ENCODE measurements at places on chromosomes 7 and 10.

DNA sequence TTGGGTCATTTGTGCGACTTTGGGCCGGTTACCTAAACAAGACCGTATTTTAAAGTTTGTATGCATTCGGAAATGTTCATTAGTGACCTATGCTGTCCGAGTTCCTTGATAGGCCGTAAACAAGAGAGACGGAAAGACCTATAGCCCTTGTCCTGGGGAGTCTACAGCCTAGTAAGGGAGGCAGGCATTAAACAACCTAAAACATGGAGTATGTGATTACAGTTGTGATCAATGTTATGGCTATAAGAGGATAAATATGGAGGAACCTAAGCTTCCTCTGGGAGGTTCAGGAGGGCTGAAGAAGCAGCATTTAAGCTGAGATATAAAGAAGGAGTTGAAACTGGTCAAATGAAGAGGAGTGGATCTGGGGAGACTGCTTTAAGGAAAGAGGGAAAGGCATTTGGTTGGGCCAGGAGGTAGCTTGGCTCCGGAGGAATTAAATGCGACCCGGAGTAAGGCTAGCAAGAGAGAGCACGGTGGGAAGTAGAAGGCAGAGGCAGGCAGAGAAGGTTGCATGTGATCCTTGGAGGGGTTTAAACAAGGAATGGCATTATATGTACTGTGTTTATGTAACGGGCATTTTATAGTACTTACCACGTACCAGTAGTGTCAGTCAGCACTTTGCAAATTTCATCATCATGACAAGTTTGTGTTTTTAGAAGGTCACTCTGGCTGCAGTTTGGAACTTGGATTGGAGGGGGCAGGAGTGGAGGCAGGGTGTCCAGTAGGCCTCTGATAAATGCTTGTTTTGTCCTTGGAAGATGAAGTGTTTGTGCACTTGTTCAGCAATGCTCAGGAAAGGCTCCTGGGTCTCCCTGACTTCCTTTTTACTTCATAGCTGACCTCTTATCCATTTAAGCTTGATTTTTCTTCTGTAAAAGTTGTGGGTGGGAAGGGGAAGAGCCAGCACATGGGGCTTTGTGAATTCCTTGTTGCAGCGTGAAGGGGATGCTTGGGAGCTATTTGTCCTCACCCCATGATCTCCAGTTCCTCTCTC lies 1.0 kb upstream of the AVPI1 start:
- no peak for DNase-seq

- no peak for DNase-seq
Measured at GRCh38 chr10:58963723-58964124, 212.7 kb upstream of the PHYHIPL start.

GRCh38 chr10:126846469-126846868 lies 58.8 kb upstream of the DOCK1 start:
- DNase-seq, result no peak

DNA sequence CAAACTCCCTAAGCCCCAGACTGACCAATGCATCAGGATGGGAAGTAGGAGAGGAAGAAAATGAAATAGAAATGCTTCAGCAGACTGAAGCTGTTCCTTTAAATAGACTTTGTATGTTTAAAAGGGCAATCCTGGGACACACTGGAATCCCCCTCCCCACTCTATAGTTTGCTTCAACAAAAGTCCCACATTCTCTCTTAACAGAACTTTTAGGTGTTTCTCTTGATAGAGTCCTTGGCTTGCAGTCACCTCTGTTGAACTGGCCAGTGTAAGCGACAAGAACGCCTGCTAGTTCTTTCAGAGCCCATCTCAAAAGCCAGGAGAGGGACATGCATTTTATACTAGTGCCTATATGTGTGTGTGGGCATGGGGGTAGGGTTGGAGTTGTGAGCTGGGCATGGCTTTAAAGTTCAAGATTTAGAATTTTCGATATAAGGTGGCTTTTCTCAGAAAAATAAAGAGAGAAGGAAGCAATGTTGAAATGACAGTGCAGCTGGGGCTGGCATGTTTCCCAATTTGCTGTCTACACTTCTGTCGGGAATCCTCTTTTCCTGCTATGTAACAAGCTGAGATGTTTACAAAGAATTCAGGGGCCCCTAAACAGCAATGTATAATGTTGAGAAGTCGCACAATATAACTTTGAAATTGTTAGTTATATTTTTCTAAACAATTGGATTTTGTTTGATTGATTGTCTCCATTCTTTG lies 2.1 kb downstream of the TBX20 start:
- DNase-seq, result no peak

DNA sequence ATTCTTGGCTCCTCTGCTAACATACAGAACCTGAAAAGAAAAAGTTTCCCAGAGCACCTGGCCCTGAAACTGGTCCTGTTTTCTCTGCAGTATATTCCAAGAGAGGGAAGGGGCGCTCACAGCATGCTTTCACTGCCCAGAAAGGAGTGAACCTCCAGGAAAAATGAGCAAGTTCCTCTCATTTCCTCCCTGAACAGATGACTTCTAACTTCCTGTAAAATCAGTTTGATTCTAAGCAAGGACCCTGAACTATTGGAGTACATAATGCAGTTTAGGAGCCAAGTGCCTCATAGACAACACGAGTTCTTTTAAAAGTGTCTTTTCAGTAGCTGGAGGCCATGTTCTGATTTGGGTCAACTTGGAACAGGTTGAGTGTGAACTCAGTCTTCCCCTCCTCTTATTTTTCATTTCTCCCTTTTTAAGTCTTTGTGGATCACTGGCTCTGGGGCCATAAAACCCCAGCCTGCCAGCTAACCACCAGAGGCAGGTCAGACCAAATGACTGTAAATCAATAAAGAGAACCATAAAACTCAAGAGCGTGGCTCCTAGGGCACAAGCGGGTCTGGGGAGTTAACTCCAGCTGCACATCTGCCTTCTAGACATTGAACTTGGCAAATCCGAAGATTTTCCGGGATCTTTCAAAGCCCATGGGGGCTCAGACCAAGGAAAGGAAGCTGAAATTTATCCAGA lies 5.9 kb upstream of the LRRC18 start:
- DNase-seq, result no peak

- DNase-seq, result no peak
Measured at GRCh38 chr10:125201108-125201524, 40.8 kb upstream of the CTBP2 start.

- DNase-seq, result peak; percentile 9
Measured at GRCh38 chr10:102648889-102649796, 4.9 kb downstream of the TRIM8 start.

DNA sequence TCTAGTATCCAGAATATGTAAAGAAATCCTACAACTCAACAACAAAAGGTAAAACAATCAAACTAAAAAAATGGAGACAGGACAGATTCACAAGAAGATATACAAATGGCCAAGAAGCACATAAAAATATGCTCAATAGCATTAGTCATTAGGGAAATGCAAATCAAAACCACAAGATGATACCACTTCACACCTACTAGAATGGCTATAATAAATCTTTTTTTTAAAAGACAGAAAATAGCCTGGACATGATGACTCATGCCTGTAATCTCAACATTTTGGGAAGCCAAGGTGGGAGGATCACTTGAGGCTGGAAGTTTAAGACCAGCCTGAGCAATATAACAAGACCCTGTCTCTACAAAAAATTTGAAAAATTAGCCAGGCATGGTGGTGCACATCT lies 27.9 kb upstream of the CHCHD3 start:
- no peak for DNase-seq

DNA sequence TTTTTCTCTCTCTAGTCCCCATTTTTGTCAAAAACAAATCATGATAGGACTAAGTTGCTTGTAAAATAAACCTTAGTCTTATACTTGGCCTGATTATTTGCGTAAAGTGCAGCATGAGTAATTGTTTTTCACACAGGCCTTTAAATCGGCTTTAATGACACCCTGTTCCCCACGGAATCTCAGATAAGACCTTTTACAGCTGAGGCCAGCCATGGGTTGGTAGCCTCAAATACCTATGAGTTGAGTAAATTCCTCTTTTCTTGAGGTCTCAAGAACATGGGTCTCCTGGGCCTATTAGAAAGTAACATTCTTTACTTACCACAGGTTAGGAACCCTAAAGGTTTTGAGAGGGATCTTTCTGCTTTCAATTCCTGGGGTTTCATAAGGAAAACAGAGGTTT lies 761.0 kb upstream of the PHF14 start:
- no peak for DNase-seq

DNA sequence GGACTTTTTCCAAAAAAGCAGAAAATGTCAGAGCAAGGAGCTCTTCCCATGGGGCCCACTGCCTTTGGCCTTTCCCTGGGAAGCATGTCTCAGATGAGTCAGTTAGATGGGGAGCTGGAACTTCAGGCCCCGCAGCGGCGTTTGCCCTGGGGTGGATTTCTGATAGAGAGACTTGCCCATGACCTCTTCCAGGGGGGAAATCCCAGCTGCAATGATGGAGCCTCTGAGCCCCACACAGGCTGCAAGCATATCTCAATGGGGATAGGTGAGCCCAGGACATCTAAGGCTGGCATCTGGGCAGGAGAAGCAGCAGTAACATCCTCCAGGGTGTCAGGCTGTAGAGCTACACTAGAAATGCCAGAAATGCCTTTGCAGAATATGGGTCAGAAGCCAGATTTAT lies 269.2 kb upstream of the TCERG1L start:
- DNase-seq, result no peak

DNA sequence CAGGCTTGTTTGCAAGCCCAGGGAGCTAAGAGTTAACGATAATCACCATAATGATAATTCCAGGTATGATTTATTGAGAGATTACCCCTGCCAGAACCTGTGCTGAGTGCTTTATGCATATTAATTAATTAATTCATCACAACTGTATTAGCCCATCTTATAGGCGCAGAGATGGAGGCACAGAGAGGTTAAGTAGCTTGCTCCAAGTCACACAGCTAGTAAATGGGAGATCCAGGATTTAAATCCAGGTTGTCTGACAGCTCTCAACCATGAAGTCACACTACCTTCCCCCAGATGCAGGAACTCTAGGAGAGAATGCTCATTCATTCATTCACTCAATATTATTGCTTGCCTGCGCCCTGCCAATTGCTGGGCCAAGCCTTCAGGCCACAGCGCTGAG lies 84.5 kb downstream of the FAM241B start:
- no peak for DNase-seq

- DNase-seq, result no peak
Measured at GRCh38 chr7:130906575-130906974, 172.6 kb upstream of the KLF14 start.

GRCh38 chr7:90689260-90689659 lies 93.1 kb downstream of the CDK14 start:
- DNase-seq, result no peak

DNA sequence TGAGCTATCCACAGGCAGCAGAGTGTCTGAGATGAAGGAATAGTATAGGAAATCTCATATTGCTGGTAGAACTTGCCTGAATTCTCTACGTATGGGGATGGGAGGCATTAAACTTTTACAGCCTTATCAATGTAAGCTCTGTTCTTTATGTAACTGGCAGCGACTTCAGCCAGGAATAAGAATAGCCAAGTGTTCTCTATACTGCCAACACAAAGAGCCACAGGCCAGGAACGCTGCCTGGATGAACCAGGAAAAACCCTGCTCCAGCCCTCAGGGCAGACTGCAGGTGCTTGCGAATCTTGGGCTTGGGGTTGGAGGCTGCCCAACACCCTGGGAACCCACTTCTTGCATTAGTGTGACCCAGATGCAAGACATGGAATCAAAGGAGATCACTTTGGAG lies 6.1 kb upstream of the OLAH start:
- DNase-seq, result no peak

DNA sequence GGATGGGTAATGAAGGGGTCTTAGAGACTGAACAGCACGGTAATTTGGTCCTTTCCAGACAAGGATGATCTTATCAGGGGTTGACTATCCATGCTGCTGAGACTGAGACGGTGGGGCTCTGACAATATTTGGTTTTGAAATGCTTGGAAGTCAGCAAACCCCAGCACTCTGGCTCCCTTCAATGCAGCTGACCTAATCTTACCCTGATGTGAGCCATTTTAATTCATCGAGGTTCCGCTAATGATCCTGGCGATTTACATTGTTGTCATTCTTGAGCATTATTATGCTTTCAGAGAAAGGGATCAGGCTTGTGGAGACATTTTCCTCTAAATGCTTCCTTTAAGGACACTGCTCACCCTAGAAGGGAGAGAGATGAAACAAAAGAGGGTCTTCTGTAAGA lies 114.6 kb upstream of the BMPER start:
- no peak for DNase-seq

DNA sequence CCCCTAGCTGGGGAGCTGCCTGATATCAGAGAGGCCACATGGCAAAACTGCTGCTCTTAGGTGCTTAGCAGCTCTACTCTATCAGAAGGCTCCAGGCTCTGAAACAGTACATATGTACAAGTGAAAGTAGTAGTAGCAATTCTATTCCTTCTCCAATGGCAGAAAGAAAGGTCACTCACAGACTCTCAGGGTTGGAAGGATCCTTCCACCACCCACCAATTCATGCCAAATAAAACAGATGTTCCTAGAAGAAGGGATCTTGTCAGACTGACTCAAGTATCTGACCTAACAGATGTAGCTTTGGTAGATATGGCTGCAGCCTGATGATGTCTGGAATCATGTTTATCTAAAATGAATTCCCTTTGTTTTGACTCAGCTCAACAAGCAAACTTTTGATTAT lies 8.0 kb upstream of the ALDH18A1 start:
- no peak for DNase-seq

- DNase-seq, result no peak
Measured at GRCh38 chr7:132650498-132650897, 74.2 kb upstream of the PLXNA4 start.

DNA sequence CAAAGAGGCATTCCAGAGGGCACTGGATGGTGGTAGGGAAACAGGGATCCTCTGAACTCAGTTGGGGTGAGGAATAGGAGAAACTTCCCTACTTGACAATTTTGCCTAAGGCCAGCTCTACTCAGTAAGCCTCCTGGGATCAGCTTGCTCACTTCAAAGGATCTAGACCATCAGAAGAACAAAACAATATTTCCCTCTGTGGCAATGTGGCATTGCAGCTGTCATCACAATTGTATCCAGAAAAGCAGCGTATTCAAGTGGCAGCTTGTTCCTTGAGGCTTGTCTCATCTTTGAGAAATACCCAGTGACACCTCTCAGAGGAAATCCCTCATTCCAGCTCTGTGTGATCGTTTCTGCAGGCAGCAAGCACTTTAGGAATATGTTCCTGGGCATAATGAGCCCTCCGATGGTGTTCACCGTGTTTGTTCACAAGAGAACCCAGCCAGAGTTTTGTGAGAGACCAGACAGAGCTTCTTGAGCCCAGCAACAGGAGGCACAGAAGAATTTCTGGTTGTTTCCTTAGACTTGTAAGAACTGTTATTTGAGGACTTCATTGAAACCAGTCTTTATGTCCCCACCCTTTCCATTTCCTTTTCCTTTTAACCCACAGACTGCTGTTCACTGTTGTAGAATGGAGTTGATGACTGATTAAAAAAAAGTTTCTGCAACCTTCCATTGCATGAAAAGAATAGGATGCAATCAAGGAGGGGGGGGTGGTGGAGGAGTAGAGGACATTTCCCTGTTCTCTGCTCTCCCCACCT lies 747.3 kb downstream of the LRMDA start:
- DNase-seq, result no peak

DNA sequence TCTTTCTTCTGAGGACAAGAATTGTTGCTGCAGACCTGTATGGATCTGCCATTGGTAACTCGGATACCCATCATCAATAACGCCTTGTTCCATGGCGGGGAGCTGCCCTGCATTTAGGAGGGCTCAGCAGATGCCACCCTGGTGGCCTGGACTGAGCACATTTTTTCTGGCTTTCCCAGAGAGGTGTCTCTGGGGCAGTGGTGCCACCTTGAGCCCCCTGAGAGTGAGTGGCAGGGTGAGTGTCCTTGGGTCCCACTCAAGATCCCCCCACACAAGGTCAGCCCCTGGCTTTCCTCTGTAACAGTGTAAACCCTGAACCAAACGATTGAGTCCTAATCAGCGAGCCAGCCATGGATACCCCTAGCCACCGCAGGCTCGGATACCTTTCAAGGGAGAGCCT lies 258.6 kb downstream of the GLRX3 start:
- no peak for DNase-seq

- no peak for DNase-seq
Measured at GRCh38 chr7:78081344-78081743, 282.8 kb downstream of the PHTF2 start.
